BE2C (cell line): ENCODE measurements at places on chromosomes 3 and 15.
A peak's percentile ranks its signal among the peaks of the same experiment; 100 is the strongest.

GRCh38 chr3:138442433-138442832, 8.0 kb downstream of the ESYT3 start:
- peak; percentile 66 for DNase-seq

GRCh38 chr3:99013777-99014315, 112.4 kb upstream of the DCBLD2 start:
- DNase-seq, result no peak

GRCh38 chr15:30962659-30963058, 28.8 kb downstream of the MTMR10 start:
- DNase-seq, result no peak

DNA sequence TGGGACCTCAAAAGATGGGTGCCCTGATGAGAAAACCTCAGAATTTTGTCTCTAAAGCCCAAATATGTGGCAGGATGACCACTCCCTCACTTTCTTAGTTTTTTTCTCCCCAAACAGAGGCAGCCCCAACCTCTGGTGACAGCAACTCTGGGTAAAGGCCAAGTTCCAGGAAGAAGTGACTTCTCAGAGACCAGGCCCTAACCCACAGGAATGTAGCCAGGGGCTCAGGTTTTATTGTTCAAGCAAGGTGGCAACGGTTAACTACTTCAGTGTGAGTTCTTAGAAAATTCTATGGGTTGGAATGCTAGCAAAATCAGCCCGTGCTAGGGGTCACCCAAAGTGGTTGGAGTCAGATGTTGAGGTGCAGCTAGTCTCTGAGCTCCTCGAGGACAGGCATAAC, 5.1 kb upstream of the DNAJA4 start:
- no peak for DNase-seq

DNA sequence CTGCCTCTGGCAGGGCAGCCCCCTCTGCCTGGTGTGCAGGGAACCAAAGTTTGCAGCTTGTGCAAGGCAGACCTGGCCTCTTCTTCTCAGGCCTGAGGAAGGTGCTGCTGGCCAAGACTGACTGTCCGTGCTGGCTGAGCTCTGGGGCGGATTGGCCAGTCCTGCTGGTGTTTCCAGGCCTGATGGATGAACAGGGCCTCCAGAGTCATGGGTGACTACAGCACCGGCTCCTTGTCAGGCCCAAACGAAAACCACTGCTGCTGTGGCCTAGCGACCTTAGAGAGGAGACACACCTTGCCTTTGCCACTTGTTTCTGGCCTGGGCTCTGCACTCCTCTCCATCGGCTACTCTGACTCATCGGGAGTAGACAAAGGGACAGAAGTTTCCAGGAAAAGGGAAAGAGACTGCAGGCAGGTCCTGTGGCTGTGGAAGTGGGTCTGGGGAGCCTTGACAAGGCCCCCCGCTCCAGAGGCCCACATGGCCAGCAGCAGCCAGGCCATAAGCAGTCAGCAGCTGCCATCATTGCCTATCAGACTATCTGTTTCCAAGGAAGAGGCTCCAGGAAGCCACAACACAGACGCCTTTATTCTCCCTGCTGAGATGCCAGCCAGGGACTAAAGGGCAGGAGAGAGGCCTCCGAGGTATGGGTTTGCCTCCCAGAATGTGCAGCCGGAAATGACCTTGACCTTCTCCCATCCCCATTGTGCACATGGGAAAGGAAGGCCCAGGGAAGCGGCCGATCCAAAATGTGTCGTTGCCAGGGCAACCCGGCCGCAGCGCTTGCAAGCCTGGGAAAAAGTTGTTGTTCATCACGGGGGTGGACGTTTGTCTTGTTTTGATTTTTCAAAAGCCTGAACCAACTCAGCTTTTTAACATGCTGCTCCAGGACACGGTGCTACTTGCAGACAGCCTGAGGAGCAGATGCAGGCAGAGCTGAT, 160.5 kb downstream of the CHSY1 start:
- no peak for DNase-seq

- no peak for DNase-seq
These were observed 165.2 kb upstream of the HES1 start for GRCh38 chr3:193970773-193971206.
